ENCODE measurements at places on chromosomes 4 and X. TPM values are rescaled to one million over a fixed set of nuclear protein-coding genes. Genes with fewer than 3 reads are reported as not detected.

- no peak for DNase-seq
Measured at GRCh38 chrX:155998761-155999510, 1.4 kb downstream of the IL9R start.

- DNase-seq, result no peak
Measured at GRCh38 chr4:184664445-184665210, 15.1 kb downstream of the PRIMPOL start.

DNA sequence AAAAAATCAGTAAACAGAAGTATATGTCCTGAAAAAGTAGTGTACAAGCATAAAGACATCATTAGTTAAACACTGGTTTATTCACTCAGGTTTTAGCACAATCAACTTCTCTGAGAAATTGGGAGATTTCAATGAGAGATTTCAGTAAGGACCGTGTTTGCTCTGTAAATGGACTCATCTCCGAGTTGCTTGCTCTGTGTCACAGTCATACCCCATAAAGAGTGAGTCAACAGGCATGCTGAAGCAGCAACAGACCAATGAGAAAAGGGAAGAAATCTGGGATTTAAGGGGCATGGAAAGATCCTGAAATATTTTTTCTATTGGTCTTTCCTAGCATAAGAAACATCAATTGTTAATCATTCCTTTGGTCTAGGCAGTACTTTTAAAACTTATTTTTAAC, 4.7 kb downstream of the GLUD2 start:
- no peak for DNase-seq

DNA sequence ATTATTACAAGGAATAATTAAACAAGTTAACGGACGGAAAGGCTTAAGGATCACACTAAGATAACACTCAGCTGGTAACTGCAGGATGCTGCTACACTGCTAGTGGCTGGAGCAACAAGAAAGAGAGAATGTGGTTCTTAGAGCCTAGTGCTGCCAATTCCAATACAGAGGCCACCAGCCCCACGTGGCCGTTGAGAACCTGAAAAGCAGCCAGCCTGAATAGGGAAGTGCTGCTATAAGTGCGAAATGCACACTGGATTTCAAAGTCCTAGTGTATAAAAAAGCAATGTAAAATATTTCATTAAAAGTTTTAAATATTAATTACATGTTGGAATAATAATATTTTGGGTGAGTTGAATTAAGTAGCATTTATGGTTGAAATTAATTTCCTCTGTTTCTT, 257.3 kb upstream of the TAPT1 start:
- DNase-seq, result no peak

DNA sequence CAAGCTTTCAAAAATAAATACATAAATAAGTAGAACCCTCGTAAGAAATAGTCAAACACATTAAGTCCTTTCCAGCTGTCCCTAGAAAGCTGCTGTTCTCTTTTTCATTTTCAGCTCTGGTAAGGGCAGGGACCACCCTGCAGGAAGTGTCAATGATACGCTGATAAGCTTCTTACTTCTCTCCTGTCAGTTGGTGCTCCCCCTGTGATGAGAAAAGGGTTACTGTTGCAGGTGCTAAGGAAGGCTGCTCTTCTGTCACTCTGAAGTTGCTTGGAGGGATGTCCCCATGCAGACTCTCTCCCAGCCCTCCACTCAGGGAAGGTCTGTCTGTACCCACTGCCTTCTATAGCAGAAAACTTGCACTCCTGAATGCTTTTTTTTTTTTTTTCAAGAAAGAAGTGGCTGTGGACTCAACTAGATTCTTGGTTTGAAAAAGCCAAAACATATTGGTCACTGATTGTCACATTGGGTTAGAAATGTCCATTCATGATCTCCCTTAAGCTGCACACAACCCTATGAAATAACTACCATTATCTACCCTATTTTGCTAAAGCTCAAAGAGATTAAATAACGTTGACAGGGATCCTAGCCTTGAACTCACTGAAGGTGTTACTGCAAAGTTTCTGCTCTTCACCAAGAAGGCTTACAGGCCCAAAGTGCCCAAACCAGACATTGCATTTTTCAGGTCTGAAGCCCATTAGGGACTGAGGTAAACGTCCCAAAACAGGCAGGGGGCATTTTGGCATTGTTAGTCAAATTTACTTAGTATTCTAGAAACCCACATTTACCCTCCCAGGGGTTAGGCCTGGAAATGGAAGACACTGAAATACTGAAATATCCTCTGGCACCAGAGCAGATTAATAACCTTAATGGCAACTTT, 1.2 kb downstream of the CXCL3 start:
- no peak for DNase-seq

DNA sequence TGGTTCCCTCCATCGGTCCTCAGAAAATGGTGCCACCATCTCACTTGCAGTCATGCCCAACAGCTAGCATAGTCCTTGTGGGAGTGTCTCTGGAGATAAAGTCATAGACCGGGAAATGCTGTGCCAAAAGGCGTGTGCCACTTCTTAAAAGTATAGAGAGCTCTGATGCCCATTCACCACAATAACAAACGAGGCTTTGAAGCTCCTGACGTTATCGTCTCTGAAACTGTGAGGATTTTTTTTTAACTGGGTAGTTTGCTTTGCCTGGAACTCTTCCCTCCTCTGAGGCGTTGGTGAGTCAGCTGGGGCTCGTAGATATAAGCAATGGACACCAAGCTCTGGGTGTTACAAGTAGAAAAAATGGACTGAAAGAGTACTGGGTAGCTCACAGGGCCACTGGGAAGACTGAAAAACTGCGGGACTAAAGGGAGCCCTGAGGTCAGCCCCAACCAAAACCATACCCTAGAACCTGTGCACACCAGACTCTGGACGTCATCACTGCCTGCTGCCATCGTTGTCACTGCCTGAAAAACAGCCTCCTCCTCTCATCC, 89.4 kb upstream of the TRIM2 start:
- no peak for DNase-seq

- no peak for DNase-seq
Measured at GRCh38 chr4:176593943-176594342, 198.8 kb downstream of the VEGFC start.

DNA sequence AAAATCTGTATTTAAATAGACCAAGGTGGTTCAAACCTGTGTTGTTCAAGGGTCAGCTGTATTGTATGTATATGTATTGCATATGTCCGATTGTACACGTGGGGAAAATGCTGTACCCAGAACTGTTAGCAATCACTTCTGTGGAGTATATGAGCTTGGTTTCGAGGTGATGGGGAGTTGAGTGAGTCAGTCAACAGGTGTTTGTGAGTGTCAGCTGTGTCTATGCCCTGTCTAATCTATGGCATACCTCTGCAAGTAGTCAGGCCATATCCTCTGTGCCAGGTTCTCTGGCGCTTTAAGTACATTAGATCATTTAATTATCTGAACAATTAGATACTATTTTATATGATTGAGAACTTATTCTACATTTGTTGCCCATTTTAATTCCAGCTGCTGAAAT, 7.4 kb downstream of the ZRSR2 start:
- no peak for DNase-seq

DNA sequence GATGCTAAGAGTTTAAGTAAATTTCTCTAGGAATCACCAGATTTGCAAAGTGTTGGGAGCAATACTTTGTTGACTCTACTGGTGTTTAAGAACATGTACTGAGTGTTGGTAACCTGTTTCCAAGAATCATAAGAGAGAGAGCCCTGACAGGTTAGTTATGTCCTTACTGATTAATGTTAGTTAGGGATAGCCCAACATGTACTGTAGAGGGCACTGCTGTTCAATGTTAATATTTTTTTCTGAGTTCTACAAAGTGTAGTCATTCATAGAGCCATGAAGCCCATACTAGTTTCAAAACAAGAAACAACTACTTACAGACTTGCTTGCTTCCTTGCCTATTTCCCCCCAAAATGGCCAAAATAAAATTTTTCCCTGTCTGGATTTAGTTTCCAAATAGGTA, 11.9 kb downstream of the TMPRSS11D start:
- peak; percentile 64 for DNase-seq

DNA sequence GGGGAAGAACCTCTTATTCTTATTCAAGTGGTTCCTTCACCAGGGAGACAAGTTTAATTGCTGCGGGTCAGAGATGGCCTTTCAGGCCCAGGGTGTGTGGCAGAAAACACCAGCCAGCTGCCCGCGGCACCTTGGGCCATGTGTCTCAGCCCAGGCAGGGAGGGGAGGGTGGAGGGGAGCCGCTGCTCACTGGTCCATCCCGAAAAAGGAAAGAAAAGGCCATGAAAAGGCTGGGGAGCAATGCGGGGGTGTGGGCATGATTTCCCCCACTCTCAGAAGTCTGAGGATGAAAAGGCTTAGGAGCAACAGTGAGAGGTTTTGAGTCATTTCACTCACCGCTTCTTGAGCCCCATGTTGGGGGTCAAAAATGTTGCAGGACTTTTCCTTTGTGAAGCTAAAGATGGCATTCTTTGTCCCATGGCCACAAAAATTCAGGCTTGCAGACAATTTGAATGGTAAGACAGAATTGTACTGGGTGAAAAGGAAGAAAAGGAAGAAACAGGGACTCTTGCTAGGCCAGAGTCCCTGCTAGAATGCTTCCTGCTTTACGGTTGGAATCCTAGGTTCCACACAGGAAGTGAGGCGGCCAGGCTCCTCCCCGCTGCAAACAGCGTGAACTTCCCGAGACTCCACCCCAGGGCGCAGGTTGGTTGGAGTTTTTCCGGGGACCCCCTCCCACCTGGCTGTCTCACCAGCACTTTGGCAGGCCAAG, 17.4 kb upstream of the FAM47E start:
- no peak for DNase-seq

DNA sequence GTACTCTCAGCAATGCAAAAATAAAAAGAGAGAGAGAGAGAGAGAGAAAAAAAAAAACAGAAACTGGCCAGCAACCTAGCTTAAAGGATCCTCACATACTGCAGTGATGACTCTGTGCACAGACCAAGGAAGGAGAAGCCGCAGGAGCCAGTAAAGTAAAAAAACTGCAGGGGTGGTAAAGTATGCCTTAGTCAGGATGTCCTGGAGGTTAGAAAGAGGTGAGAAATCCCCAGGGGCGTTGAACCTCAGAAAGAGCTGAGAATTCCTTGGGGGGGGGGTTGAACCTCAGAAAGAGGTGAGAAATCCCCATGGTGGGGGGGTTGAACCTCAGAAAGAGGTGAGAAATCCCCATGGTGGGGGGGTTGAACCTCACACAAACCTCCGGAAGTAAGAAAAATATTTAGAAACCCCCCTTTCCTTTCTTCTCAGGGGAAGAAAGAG, 48.0 kb downstream of the MAGEA9 start:
- no peak for DNase-seq

- peak; percentile 85 for DNase-seq
Measured at GRCh38 chrX:47619486-47620302, at the start of gene SYN1. Gene SYN1 (minus strand): TSS chrX:47619857. CDS start chrX:47619728, 129 bp downstream.

GRCh38 chr4:187000281-187000680, 276.6 kb upstream of the FAT1 start:
- DNase-seq, result no peak

DNA sequence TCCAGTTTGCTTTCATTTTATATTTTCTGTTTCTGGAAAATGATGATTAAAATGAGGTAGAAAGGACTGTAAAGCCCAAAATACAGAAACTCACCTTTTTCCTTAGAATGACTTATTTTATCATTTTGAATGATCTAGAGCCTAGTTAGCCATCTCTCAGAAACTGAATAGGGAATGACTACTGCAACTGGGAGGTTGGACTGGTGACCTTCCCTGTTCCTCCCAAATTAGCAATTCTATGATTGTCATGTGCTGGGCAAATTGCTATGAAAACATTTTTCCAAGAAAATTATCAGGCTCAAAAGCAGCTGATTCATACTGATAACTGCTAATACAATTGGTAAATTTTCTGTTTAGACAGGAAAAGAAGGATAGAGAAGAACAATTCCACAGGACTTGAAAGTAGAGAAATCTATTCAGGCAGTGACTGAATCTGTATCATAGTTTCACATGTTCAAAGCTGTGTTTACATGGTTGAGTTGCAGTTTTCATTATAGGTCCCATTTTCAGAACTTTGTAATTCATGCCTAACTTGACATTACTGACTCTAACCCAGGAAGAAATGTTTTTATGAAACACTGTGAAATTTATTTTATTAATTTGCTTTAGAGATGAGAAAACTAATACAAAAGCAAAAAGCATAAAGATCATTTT, 43.4 kb upstream of the SEC24B start:
- no peak for DNase-seq

DNA sequence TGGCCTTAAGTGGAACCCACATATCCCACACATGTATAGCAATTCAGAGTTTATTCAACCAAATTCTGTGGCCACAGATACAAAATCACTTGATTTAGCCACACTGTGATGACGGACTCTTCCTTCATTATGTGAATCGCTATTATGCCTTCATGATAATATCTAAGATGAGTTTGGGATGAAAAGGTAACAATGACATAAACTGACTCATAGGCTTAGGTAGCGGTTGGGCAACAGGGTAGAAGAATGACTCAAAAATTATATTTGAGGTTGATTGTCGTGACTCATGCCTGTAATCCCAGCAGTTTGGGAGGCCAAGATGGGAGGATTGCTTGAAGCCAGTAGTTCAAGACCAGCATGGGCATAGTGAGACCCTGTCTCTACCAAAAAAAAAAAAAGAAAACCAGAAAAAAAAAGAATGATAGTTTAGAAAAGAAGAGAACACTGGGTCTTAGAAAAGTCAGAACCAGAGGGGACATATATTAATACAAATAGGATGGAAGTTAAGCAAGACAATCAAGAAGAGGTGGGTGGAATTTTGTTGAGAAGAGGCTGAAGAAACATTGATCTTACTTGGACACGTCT, 70.4 kb upstream of the USP9X start:
- DNase-seq, result no peak

DNA sequence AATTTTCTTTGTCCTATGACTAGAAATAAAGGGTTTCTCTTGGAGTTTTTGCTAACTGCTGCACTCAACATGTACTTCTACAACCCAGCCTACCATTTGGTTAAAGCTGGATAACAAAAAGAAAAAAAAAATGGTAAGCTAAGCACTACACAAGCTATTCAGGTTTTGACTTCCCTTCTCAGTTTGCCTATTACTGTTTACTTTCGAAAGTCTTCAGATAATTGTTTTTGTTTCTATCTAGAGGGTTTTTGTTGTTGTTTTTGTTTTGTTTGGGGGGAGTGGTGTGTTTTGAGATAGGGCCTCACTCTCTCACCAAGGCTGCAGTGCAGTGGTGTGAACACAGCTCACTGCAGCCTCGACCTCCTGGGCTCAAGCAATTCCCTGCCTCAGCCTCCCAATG, 46.6 kb downstream of the CLOCK start:
- DNase-seq, result no peak

DNA sequence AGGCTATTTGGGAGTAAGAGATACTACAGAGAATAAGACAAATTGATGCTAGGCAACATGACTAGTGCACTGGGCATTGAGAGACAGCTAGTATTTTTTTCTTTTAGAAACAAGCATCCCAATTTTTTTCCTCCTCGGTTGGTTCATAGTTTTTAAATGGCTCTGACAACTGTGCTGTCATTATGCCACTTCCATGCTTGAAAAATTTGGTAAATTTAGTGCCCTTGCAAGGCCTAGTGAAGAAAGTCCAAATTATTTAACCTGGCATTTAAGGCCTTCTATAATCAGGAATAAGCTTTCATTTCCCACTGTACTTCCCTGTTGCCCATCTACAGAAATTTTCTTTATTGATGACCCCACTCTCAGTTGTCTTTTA, 15.8 kb downstream of the VSIG4 start:
- no peak for DNase-seq

- no peak for DNase-seq
Measured at GRCh38 chr4:39484582-39485272, 25.9 kb downstream of the LIAS start.

Gene SETD7
- 38.8 TPM for total RNA-seq

Gene ZAR1
- not detected for total RNA-seq

Gene SSX5
- not detected for total RNA-seq

Gene MAB21L2
- total RNA-seq, result 0.20 TPM

Gene GPRASP3
- total RNA-seq, result 4.4 TPM

Gene LGI2
- total RNA-seq, result not detected

Gene TNMD
- not detected for total RNA-seq
